Peyer's patch (tissue), 4 donors: ENCODE measurements at places on chromosomes 16 and 17. TPM values are rescaled to one million over a fixed set of nuclear protein-coding genes. Genes with fewer than 3 reads are reported as not detected.
A peak's percentile ranks its signal among the peaks of the same experiment; 100 is the strongest.

DNA sequence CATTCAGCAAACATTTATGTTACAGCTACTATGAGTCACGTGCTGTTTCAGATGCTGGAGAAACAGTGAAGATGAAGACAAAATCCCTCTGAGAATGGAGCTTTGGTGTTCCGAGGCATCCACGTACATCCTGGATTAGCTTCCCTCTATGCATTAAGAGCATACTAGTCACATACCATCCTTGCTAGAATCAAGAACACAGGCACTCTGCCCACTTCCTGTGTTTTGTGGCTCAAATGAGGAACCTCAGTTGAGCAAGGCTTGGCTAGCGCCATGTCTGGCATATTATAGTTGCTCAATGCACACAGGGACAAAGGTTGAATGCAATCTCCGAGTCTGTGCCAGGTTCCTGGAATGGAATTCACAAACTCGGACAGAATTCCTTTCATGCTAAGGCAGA is 297.5 kb downstream of the XYLT1 start:
- DNase-seq: peak; percentile 58

- DNase-seq: no peak
These were observed 365.4 kb upstream of the C16orf82 start for GRCh38 chr16:26701243-26701886.

The SCNN1G gene
- total RNA-seq: 0.54 TPM

The GRAP gene
- 3.0 TPM for total RNA-seq

- no peak for DNase-seq
These were observed 17.8 kb downstream of the RARA start for GRCh38 chr17:40326832-40327199.

- DNase-seq: no peak
These were observed 39.5 kb downstream of the VMP1 start for GRCh38 chr17:59746849-59747445.

DNA sequence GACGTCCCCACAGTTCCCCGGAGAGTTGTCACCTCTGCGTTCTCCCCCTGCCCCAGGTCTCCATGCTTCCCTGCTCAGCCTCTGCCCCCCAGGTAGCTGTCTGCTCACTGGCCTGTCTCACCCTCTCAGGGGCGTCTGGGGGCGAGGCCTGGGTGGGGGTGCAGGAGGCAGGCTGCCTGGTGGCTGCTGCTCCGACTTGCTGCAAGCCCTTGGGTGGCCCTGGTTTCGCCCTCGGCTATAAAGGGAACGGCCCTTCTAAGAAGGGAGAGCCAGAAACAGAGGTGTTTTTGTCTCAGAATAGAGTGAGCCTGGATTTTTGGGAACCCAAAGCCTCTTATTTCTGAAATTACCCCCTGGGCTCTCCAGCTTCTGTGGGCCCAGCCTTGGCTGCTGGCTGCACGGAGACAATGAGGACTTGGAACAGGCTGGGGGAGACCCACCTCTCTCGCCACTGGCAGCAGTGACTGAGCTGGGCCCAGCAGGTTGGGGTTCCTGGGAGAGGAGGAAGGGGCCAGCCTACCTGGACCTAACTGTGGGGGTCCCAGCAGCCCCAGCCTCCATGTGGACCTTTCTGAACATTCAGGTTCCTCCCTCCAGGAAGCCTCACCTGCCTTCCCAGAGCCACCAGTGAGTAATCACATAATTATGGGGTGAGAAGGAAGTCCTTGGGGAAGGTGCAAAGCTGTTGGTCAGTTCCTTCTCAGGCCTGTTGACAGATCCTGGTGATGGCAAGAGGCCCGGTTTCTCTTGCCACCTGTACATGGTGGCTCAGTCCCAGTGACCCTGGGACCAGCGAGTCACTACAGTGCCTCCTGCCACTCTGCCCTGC is 15.5 kb upstream of the SPNS2 start:
- no peak for DNase-seq

DNA sequence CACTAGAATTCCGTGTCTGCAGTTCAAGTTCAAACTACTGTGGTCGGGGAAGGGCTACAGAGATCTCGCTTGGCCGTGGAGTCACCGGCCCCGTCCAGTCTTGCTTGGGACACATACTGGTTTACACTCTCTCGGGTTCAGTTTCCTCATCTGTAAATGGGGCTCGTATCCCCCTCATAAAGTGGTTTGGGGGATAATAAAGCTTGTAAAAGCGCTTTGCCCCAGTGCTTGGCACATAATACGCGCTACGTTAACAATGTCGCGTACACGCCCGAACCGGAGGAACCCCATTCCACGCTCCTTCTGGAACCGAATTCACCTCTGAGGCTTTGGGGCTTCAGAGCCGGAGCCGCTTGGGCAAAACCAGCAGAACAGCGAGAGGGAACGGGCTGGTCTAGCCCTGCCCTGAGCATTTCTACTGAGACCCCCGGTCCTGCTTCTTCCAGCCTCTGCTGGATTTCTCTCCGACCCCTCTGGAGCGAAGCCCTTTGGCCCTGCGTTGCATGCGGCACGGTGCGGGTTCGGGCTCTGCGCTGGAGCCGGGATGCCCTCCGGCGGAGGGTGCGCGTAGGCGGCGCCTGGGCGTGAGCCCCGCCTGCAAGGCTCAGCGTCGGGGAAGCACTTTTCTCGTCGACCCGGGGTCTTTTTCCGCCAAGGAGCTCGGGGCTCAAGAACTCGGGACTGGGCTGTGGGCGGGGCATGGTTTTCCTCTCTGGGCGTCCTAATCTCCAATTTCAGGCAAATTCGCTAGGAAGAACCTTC is 26.1 kb upstream of the HOXB13 start:
- no peak for DNase-seq

The FBXW10 gene
- not detected for total RNA-seq

DNA sequence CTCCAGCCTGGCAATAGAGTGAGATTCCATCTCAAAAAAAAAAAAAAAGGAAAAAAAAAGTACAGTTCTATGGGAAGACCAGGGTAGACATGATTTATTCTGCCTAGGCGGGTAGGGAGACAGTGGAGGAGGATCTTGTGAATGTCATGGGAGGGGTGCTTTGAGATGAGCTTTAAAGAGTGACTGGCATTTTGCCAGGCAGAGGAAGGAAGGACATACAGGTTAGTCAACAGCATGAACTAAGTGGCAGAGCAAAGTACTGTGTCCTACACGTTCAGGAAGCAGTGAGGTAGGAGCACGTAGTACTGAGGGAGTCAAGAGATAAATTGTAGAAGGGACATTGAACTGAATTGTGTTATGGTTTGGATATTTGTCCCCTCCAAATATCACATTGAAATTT is 451.5 kb downstream of the TOX3 start:
- peak; percentile 69 for DNase-seq

The ESRP2 gene
- 15.7 TPM for total RNA-seq

DNA sequence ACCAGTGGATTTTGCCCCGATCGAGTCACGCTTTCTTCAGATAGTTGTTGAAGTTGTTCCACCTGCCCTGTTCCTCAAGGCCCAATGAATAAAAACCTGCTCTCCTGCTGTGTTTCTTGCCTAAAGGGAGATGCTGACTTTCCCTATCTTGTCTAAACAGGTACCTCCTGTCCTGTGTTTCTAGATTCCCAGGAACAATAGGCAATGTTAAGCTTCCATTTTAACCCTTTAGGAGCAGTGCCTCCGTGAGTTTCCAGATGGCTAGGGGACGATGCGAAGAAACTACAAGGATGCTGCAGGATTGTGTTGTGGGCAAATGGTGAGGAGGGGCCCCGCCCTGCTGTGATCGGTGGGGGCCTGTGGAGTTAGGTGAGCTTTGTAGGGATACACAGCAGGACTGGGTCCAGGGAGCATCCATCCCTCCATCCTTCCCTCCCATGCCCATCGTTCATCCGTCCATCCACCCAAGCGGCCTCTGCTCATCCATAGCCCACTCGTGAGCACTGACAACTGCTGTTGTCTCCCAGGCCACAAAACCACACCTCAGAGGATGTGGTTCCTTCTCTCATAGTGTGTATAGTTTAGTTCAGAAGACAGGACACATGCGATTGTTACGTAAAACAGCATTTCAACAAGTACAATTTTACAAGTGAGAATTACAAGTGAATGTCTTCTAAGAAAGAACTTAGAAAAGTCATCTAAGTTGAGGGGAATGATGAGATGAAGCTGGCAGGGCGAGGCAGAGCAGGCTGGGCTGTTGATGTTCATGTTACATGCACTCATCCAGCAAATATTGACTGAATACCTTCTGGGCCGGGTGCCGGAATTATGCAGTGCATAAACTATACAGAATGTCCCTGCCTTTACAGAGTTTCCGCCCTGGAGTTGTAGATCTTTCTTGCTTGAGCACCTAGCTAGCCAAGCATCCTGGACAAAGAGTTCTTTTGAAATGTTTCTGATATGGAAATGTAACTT is 5.2 kb downstream of the ARSG start:
- DNase-seq: peak; percentile 86

GRCh38 chr16:70691223-70692129 is 5.6 kb upstream of the MTSS2 start:
- peak; percentile 33 for DNase-seq

DNA sequence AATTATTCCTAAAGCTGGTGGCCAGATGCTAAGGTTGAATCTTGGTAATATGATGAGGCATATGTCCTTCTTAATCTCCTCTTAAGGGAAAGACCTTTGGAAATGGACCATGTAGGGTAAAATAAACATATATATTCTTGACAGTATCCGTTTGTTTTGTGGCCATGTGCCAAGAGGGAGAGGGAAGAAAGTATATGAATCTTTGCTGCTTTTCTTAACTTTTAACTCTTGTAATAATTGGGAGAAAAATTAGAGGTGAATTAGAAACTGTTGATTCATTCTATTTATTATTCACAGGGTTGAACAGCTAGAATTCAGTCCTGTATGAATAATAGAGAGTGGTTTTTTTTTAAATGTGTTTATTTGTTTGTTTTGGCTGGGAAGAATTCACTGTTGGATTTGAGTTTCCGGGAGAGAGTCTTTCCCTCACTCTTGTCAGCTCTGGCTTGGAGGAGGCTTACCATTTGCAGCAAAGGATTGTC is 31.6 kb downstream of the AATF start:
- DNase-seq: no peak

The HCRT gene
- total RNA-seq: not detected

DNA sequence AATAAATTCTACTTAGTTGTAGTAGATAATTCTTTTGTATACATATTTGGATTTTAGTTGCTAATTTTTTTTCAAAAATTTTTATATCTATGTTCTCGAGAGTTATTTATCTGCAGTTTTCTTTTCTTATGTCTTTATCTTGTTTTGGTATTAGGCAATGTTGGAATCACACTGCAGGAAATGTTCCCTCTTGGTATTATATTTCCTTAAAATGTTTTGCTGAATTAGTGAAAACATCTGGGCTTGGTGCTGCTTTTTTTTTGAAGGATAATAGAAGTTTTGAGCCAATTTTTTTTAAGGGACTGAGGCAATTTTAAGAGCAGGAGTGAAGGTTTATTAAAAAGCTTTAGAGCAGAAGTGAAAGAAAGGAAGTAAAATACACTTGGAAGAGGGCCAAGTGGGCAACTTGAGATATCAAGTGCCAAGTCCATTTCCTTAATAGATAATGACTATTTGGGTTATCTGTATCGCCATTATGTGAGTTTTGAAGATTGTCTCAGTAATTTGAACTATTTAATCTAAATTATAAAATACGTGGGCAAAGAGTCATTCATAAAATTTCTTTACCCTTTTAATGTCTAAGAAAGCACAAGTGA is 1390.1 kb upstream of the CDH8 start:
- DNase-seq: no peak

GRCh38 chr16:48561960-48562393 is 48.0 kb downstream of the N4BP1 start:
- DNase-seq: no peak

DNA sequence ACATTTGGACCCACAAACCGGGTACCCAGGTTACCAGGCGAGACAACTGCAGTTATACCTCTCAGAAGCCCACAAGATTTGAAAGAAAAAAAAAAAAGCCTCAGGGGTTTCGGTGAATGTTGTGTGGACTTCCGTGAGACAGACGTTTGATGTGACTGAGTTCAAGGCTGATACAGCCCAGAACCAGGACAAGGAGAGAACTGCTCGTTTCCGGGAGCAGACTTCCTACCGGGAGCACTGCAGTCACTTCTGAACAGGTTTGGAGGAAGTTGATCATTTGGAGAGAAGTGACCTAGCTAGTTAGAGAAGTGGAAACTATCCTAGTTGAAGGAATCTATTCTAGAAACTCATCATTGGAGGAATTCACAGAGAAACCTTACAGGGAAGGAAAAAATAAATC is 847 bp downstream of the CKLF start:
- DNase-seq: no peak

DNA sequence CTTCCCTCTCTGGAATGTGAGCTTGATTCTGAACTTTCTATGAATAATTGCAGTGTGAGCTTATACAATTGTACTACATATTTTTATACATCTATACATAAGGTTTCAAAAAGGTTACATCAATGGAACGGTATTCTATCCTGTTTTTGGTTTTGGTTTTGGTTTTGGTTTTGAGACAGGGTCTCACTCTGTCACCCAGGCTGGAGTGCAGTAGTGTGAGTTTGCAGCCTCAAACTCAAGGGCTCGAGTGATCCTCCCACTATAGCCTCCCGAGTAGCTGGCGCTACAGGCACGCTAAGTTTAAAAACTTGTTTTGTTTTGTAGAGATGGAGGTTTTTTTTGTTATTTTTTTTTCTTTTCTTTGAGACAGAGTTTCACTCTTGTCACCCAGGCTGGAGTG is 1.1 kb downstream of the CTRB1 start:
- DNase-seq: no peak

DNA sequence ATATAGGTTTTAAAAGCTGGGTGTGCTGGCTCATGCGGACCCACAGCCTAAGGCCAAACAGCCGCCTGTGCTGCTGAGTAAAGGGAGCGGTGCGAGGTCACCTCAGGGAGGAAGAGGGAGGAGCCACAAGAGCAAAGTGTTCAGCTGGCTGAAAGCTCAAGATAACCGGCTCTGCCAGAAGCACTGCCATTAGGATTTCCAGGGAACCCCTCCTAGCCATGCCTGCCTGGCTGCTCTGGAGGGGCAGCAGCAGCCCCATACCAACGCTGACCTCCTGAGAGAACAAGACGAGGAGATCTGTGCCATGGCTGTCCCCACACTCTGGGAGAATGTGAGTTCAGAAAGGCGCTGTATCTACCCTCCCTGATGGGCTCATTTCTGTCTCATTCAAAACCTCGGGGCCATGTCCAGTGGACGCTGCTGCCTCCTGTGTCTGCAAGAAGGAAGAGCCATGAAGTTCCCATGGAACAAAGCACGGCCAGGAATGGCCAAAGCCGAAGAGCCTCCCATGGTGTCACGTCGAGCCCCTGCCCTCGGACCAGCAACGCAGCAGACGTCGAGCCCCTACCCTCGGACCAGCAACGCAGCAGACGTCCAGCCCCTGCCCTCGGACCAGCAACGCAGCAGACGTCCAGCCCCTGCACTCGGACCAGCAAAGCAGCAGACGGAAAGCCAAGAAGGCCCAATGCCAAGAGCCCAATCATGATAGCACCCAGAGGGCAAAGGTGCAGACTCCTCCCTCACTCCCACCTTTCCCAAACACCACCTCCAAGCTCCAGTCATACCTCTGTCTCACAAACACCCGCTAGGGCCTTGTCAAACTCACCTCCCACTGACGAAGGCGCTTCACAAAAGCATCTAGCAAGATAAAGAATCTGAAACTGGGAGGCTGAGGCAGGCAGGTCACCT is 107.0 kb downstream of the ANKRD11 start:
- peak; percentile 81 for DNase-seq

GRCh38 chr17:419073-419735 is 66.6 kb upstream of the RPH3AL start:
- DNase-seq: peak; percentile 50
